Activated CD8-positive, alpha-beta memory T cell treated with anti-CD3 and anti-CD28 coated beads, Interleukin-2, amount 10 ng/mL, durations not matched to agents 7 days and 5 days (primary cell): ENCODE measurements at places on chromosomes 1 and 21.

DNA sequence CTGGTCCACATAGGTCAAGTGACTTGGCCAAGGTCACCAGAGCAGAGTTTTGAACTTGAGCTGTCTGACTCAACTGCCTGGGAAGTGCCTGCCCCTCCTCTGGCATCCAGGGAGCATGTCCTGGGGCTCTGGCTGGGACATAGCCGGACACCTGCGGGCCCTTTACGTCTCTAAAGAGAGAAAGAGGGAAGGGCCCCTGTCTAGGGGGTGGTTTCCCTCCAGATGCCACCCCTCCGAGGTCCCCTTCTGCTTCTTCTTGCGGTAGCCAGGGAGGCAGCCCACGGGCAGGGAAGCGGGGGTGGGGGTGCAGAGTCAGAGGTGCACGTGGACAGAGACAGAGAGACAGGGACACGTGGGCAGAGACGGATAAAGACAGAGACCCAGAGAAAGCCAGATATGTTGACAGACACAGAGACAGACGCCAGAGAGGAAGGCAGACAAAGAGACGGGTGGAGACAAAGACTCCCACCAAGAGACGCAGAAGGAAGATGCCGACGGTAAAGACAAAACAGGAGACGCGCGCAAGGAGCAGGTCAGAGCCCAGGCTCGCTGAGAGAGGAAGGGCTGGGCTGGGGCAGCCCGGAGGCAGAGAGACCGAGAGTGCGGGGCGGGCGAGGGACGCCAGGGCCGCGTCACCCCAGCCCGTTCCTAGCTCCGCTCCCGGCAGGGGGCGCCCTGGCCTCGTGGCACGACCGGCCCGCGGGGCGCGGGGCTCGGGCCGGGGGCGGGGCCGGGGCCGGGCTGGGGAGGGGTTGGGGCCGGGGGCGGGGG, 458 bp upstream of the ALPL start:
- H3K27ac ChIP-seq: no peak overlapping the region
- peaks cover 5% of the 10 kb centered on the region for H3K4me1 ChIP-seq
- H3K4me3 ChIP-seq: peak overlapping the region; percentile 29

GRCh38 chr1:27931184-27931583, 3.6 kb upstream of the SMPDL3B start:
- H3K27ac ChIP-seq: peak overlapping the region; percentile 43
- no peak for DNase-seq
- H3K4me3 ChIP-seq: no peak overlapping the region
- peaks cover 20% of the 10 kb centered on the region for H3K27me3 ChIP-seq
- H3K4me1 ChIP-seq: peaks cover 30% of the 10 kb centered on the region
- no peaks in the 10 kb centered on the region for H3K36me3 ChIP-seq

- no peaks in the 10 kb centered on the region for H3K27me3 ChIP-seq
- H3K36me3 ChIP-seq: peaks cover 8% of the 10 kb centered on the region
- no peak for DNase-seq
- H3K4me1 ChIP-seq: peaks cover 36% of the 10 kb centered on the region
- H3K4me3 ChIP-seq: no peak overlapping the region
- no peak overlapping the region for H3K27ac ChIP-seq
These were observed 8.6 kb downstream of the ATP6V1G3 start for GRCh38 chr1:198531891-198532290.

GRCh38 chr1:20484519-20485462, 1.2 kb downstream of the CAMK2N1 start:
- H3K27me3 ChIP-seq: peaks cover 83% of the 10 kb centered on the region
- peak overlapping the region; percentile 50 for H3K4me3 ChIP-seq
- H3K36me3 ChIP-seq: no peaks in the 10 kb centered on the region
- H3K4me1 ChIP-seq: peaks cover 10% of the 10 kb centered on the region

DNA sequence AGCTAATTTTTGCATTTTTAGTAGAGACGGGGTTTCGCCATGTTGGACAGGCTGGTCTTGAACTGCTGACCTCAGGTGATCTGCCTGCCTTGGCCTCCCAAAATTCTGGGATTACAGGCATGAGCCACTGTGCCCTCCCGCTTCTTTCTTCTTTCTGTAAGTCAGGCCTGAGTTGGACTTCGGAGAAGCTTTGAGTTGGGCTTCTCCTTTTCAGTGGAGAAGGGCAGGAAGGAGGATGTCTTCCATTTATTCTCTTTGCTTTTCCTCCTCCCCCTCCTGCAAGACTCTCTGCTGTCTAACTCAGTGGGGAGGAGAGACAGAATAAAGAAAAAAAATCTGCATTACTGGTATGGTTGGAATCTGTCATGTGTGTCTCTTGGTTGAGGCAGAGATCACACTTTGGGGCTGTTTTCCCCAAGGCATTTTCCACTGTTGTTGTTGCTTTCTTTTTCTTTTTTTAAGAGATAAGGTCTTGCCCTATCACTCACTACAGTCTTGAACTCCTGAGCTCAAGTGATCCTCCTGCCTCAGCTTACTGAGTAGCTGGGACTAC, 13.2 kb upstream of the DEGS1 start:
- peaks cover 15% of the 10 kb centered on the region for H3K36me3 ChIP-seq
- H3K27me3 ChIP-seq: peaks cover 6% of the 10 kb centered on the region
- no peak for DNase-seq
- H3K27ac ChIP-seq: peak overlapping the region; percentile 66
- peaks cover 29% of the 10 kb centered on the region for H3K4me1 ChIP-seq

DNA sequence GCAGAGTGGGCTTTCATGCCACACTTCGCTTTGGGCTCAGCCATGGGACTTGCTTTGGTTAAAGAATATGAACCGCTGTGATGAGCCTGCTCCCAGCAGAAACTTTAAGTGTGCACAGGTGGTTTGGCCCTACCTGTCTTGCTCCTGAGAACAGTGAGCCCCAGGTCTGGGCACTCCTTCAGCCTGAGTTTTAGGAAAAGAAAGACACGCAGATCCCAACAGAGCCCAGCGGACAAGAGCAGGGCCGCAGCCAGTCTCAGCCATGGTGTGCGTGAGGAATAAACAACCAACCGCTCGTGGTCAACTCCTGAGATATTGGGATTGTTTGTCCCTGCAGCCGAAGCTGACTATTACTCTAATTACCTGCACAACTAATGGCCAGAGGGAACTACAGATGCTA, 217.1 kb upstream of the C1orf174 start:
- H3K4me3 ChIP-seq: no peak overlapping the region
- DNase-seq: no peak
- no peak overlapping the region for H3K27ac ChIP-seq
- no peaks in the 10 kb centered on the region for H3K27me3 ChIP-seq
- no peaks in the 10 kb centered on the region for H3K36me3 ChIP-seq
- H3K4me1 ChIP-seq: no peaks in the 10 kb centered on the region

- peaks cover 2% of the 10 kb centered on the region for H3K4me1 ChIP-seq
- no peak for DNase-seq
- peaks cover 23% of the 10 kb centered on the region for H3K27me3 ChIP-seq
These were observed 91.5 kb upstream of the GCLM start for GRCh38 chr1:94000510-94001282.

DNA sequence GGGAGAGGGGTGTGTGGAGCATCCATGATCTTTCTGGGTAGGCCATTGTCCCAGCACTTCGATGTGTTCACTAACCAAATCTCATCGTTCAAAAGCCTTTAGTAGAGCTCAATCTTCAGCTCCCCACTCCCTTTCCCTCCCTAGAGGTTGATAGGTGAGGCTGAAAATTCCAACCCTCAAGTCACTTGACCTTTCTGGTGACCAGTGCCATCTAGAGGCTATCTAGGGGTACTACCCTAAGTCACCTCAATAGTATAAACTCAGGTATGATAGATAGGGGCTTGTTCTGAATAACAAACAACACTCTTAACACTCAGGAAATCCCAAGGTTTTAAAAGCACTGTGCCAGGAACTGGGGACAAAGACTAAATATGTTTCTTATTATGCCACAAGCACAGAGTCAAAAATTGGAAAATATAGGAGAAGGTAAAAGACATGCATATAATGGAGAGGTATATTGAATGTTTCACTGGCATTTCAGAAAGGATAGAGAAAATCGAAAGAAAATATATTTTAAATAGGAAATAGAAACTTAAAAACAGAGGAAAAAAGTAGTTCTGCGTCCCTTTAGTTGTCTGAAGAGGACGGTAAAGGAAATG, 42.9 kb upstream of the CD53 start:
- peaks cover 5% of the 10 kb centered on the region for H3K27me3 ChIP-seq
- H3K4me3 ChIP-seq: no peak overlapping the region
- H3K4me1 ChIP-seq: peaks cover 5% of the 10 kb centered on the region
- DNase-seq: peak; percentile 46
- H3K36me3 ChIP-seq: peaks cover 4% of the 10 kb centered on the region

DNA sequence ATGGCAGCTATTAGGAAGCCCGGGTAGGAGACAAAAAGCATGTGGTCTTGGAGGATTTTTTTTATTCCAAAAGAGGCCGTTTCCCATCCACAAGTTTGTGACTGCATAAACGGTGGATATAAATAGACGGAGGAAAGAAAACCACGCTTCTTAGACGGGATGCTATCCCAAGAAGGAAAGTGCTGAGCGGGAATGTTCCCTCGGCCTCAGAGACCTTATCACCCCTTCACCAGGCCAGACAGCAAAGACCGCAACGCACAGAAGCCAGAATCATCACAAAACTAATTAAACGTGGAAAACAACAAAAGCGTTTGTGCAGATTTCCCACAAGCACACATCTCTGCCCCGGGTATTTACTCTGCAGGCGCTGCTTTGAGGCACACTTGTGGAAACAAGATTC, 43.2 kb downstream of the HLCS start:
- no peaks in the 10 kb centered on the region for H3K36me3 ChIP-seq
- no peak overlapping the region for H3K4me3 ChIP-seq
- H3K27ac ChIP-seq: no peak overlapping the region
- H3K4me1 ChIP-seq: no peaks in the 10 kb centered on the region

- H3K27ac ChIP-seq: no peak overlapping the region
- no peak for DNase-seq
- no peak overlapping the region for H3K4me3 ChIP-seq
- H3K4me1 ChIP-seq: peaks cover 23% of the 10 kb centered on the region
- peaks cover 7% of the 10 kb centered on the region for H3K27me3 ChIP-seq
These were observed 42.2 kb upstream of the TARBP1 start for GRCh38 chr1:234520908-234521817.

GRCh38 chr21:42133131-42133530, 62.0 kb downstream of the UMODL1 start:
- H3K27ac ChIP-seq: no peak overlapping the region
- no peaks in the 10 kb centered on the region for H3K36me3 ChIP-seq
- peaks cover 16% of the 10 kb centered on the region for H3K4me1 ChIP-seq
- H3K4me3 ChIP-seq: no peak overlapping the region
- peaks cover 3% of the 10 kb centered on the region for H3K27me3 ChIP-seq

GRCh38 chr21:41521489-41522027, 13.6 kb upstream of the TMPRSS2 start:
- H3K4me1 ChIP-seq: peaks cover 8% of the 10 kb centered on the region
- H3K4me3 ChIP-seq: no peak overlapping the region
- H3K27ac ChIP-seq: no peak overlapping the region
- no peaks in the 10 kb centered on the region for H3K36me3 ChIP-seq
- H3K27me3 ChIP-seq: peaks cover 9% of the 10 kb centered on the region

GRCh38 chr21:32392299-32392879, 423 bp downstream of the URB1 start:
- DNase-seq: peak; percentile 40
- peaks cover 12% of the 10 kb centered on the region for H3K36me3 ChIP-seq
- H3K27ac ChIP-seq: peak overlapping the region; percentile 87
- H3K27me3 ChIP-seq: no peaks in the 10 kb centered on the region

- DNase-seq: no peak
- H3K4me3 ChIP-seq: no peak overlapping the region
- no peaks in the 10 kb centered on the region for H3K27me3 ChIP-seq
These were observed 99.4 kb upstream of the JUN start for GRCh38 chr1:58883037-58883887.

- no peaks in the 10 kb centered on the region for H3K27me3 ChIP-seq
- no peaks in the 10 kb centered on the region for H3K36me3 ChIP-seq
- no peak overlapping the region for H3K27ac ChIP-seq
- no peak overlapping the region for H3K4me3 ChIP-seq
- peaks cover 5% of the 10 kb centered on the region for H3K4me1 ChIP-seq
These were observed 38.0 kb upstream of the DNASE2B start for GRCh38 chr1:84360316-84360715.
